T-helper 17 cell (primary cell): ENCODE measurements at places on chromosomes 7 and 10.

GRCh38 chr10:69845574-69846292 is 44.0 kb downstream of the COL13A1 start:
- no peak for DNase-seq

DNA sequence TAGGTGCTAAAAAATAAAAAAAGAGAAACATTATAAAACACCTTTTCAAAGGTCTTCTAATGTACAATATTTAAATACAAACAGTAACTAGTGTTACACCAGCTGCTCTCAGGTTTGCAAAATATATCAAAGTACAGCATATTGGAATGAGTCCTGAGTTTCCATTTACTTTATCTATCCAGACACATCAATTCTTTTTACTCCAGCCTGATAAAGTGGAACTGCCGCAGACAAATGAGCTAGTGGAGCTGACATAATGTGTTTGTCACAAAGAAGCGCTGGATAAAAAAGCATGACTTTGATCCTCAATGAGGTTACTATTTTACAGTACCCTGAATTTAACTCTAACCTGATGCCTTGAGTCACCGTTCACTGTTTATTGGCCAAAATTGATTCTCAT is 1243.1 kb downstream of the GATA3 start:
- no peak for DNase-seq

DNA sequence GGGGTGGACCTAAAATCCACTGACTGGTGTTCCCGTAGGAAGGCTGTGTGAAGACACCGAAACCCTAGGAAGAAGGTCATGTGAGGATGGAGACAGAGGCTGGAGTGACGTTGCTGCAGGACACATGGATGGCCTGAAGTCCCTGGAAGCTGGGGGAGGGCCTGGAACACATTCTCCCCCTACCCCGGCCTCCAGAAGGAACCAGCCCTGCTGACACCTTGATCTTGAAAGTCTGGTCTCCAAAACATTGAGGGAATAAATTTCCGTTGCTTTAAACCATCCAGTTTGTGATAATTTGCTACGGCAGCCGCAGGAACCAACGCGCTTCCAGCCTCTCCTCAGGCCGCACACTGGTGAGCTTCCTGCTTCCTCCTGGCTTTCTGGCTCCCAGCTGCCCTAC is 288.2 kb downstream of the GLRX3 start:
- DNase-seq = no peak

DNA sequence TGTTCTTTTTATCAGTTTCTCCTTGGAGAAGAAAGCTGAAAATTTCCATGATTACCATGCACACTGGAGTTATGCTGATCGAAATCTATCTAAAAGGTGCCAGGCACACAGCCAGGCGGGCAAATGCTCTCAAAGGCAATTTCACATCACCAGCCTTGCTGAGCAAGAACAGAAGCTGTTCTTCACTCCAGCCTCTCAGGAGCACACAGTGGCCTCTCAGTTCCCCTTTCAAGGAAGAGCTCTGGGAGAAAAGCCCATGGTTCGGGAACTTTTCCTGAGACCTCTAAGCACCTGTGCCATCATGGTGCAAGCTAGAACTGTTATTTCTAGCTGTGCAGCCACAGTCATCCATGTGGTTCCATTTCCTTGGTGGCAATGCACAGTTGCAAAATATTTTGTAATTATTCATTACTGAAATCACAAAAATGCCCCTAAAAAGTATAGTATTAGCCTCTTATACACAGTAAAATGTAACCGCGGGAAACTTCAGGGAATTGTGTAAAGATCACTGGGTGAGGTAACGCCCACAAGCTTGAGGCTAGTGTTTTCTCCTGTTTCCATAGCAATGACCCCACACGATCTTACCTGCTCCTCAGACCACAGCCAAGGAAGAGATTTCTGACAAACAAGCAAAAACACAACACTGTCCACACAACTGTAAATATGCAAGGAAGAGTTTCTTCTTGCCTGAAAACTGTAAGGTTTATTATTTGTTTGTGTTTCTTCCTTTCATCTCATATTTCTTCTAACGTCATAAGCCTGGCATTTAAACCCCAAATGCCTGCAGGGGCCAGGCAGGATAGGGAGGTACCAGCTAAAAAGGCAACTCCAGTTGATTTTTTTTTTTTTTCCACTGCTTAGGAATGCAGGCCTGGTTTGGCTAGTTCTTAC is 121.2 kb downstream of the FAM107B start:
- peak; percentile 16 for DNase-seq

DNA sequence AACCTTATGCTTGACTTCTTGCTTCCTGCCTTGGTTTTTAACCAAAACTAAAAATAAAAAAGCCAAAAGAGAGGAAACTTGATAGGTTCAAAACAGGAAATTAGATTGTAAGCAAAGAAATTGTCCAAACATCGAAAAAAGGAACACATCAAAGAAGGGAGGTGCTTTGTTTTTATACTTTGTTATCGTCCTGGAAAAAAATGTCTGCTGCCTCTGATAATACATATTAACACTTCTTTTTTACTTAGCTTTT is 286.6 kb upstream of the C7orf33 start:
- DNase-seq = no peak

DNA sequence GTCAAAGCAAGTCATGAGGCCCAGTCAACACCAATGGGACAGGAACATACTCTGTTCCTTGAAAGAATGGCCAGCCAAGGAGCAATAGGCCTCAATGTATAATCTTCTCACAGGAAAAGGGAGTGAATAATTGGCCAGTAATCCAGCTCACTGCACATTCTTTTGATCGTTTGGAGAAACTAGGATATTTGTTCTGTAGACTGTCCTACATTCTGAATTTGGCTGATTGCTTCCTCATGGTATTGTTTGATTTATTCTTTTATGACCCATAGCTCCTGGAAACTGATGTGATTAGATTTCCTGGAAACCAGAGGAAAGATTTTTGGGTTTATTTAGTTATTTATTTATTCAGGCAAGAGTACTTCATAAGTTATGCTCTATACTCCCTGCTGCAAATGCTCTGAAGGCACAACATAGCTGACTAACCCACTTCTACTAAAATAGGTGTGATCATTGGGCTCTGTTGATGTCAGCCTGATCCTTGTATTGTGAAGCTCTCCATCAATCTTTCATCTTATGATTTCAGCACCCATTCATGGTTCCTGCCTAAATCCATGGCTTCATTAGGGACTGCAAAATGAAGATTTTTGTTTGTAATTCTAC is 745.2 kb downstream of the SUGCT start:
- no peak for DNase-seq

- no peak for DNase-seq
Measured at GRCh38 chr7:128202287-128202957, 38.7 kb upstream of the LEP start.

GRCh38 chr7:93147363-93147762 is 822 bp downstream of the SAMD9L start:
- DNase-seq = no peak

- DNase-seq = no peak
Measured at GRCh38 chr10:47165711-47166404, 134.1 kb upstream of the GDF10 start.

- no peak for DNase-seq
Measured at GRCh38 chr10:103445767-103446567, 6.2 kb downstream of the CALHM2 start.

GRCh38 chr10:87864496-87865059 is 1.2 kb downstream of the PTEN start:
- no peak for DNase-seq

GRCh38 chr10:103232772-103233488 is 12.8 kb upstream of the RPEL1 start:
- no peak for DNase-seq

DNA sequence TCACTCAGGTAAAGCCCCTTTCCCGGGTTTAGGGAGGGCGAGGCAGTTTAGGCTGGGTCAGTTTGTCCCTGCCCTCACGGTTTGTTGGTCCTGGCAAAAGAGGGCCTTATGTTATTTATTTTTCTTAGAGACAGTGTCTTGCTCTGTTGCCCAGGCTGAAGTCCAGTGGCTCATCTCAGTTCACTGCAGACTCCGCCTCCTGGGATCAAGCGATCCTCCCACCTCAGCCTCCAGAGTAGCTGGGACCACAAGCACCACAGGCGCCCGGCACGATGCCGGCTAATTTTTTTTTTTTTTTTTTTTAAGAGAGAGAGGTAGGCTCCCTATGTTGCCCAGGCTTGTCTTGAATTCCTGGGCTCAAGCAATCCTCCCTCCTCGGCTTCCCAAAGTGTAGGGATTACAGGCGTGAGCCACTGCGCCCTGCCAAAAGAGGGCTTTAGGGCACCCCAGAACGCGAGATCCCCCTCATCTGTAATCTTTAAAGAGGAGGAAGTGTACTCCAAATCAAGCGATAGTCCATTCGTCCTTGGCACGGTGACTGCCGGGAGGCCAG is 626 bp upstream of the BMS1 start:
- no peak for DNase-seq

- no peak for DNase-seq
Measured at GRCh38 chr7:132569884-132570614, 6.2 kb downstream of the PLXNA4 start.

DNA sequence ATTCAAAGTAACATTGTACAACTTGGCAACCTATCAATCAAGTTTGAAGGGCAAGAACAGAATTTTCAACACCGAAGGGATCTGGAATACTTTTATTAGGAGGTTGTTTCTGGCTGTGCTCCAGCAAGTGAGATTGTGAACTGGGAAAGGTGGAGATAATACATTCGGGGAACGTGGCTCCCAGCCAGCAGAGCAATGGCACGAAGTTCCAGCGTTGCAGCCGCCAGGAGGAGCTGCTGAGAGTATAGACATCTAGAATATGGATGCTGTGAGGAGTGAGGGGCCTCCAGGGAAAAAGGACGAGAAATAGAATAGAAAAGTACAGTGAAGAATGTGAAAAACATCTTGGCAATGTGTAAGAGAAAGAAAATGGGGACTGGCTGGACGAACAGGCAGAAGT is 69.5 kb downstream of the TCERG1L start:
- DNase-seq = no peak

GRCh38 chr7:31109751-31110150 is 57.6 kb downstream of the ADCYAP1R1 start:
- DNase-seq = no peak

- no peak for DNase-seq
Measured at GRCh38 chr10:105187243-105187642, 546.2 kb downstream of the SORCS3 start.

DNA sequence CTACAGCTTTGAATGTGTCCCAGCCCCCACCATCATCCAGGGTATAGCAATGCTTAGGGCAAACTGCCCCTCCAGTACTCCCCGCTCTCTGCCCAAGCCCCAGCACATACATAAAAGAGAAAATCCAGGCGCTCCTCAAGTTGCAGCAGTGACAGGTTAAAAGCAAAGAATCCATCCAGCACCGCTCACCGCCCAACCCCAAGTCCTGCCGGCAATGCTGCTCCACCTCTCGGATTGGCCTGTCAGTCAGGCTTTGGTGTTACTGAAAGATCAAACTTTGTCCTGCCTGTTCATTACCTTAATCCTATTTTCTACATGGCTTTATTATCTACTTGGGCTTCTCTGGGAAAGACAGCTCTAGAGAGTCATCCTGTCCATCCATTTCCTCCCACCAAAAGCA is 31.9 kb downstream of the DPCD start:
- no peak for DNase-seq

DNA sequence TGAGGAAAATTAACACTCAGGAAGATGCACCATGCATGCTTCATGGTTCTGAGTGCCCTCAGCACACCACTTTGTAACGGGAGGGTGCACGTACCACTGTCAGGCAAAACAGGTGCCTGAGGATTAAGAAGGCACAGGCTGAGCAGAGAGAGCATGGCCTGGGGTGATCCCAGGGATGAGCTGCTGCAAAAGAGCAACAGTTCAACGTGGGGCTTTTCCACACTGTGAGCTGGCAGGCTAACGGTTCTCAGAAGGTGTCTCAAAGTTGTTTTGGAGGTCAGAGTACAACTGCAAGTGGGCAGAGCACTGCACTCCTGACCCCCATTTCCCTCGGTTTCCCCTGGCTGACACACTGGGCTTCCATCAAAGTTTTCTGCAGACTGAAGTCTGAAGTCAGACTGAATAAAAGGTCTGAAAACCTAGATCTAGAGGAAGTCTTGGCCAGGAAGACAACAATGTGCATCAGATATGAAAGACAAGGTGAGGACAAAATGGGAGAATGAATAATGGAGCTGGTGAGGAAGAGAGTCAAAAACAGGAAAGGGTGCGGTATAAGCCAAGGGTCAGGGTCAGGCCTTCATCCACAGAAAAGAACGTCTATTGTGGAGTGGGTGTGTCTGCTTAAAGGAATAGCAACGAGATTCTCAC is 20.5 kb downstream of the ZNF438 start:
- no peak for DNase-seq

DNA sequence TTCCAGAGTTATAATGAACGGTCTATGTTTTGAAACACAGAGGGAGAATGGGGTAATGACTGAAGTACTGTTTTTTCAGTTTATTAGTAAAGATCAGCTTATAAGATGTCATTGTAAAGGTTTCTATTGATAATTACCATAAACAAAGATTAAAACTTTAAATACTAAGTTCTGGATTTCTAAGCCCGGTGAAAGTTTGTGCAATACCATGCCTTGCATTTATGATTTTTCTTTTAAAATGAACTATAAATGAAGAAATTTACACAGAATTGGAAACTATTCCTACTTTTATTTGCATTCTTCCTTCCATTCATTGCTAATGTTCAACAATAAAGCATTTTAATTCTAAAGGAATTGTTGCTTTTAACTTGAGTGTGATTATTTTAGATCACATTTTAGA is 4.9 kb downstream of the MEOX2 start:
- DNase-seq = no peak

- DNase-seq = no peak
Measured at GRCh38 chr10:117860823-117861222, 185.9 kb downstream of the RAB11FIP2 start.

GRCh38 chr7:41732436-41732785 is 29.5 kb upstream of the INHBA start:
- DNase-seq = no peak

- no peak for DNase-seq
Measured at GRCh38 chr7:49644396-49645166, 128.9 kb upstream of the VWC2 start.

- DNase-seq = no peak
Measured at GRCh38 chr7:112283382-112283910, 77.0 kb downstream of the ZNF277 start.

DNA sequence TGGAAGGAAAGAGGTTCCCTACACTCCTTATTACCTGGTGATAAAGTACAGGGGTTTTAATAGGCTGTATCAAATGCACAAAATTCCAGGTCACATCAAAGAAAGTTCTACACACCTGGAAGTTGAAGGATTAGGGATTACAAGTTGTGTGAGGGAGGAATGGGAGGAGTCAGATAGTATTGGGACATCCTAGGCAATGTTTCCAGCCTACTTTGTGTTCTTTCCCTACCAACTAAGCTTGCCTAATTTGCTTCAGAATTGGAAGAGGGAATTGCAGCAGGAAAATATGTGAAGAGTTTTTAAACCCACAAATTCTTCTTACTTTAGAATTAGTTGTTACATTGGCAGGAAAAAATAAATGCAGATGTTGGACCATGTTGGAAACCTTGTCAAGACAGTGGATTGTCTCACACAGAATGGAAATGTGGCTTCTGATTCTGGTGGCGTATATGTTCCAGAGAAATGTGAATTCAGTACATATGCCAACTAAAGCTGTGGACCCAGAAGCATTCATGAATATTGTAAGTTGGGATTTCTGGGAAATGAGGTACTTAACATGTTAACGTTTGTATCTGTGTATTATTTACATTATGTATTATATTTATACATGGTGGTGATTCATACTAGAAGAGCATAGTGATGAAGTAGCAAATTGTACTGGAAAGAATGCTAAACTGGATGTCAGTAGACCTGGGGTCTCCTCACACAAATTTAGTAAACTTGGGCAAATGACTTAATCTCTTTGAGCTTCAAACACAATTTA is at the start of gene LIPM:
Gene LIPM, plus strand, starts transcription at position 208 of the 763 bp plus-strand sequence. Its CDS starts 167 bp downstream, at position 375.
- no peak for DNase-seq

- no peak for DNase-seq
Measured at GRCh38 chr10:63058236-63058635, 74.9 kb upstream of the NRBF2 start.
